ENCODE measurements at places on chromosomes 13 and 19. TPM values are rescaled to one million over a fixed set of nuclear protein-coding genes. Genes with fewer than 3 reads are reported as not detected.

DNA sequence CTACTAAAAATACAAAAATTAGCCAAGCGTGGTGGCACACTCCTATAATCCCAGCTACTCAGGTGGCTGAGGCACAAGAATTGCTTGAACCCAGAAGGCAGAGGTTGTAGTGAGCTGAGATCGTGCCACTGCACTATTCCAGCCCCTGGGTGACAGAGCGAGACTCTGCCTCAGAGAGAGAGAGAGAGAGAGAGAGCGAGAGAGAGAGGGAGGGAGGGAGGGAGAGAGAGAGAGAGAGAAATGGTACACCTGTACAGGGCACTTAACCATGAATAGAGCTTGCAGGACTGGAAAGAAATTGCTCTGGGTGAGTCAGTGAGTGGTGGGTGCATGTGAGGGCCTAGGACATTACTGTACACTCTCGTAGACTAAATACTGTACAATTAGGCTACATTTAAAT lies 40.5 kb upstream of the SLC7A9 start:
- DNase-seq, result no peak

Gene GIPC3
- not detected for total RNA-seq

DNA sequence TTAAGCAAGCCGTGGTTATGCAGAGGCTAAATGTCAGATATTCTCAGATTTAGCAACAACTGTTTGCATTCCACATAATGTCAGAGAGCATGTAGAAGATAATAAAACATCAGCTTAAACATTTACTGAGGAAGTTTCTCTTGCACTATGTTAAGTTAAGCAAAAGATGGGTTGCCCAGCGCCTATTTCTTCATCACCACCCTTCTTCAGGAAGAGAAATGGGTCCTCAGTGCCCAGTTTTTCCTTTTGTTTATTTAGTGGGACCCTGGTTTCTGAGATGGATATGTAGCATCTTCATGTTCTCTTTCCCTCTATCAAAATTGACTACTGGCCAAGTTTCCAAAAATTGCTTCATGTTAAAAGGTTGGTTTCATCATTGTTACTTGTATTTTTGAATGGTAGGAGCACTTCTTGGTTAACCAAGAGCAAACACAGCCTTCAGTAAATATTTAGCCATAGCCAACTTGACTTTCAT lies 356.8 kb downstream of the RFC3 start:
- DNase-seq, result no peak

Gene CPB2
- not detected for total RNA-seq
